Tibial nerve (tissue), 4 donors: ENCODE measurements at places on chromosomes 4 and X. TPM values are rescaled to one million over a fixed set of nuclear protein-coding genes. Genes with fewer than 3 reads are reported as not detected.

The ARR3 gene
- total RNA-seq, result not detected

The LRCH2 gene
- 5.7 TPM for total RNA-seq

The TMPRSS11B gene
- total RNA-seq, result not detected

The TLR1 gene
- total RNA-seq, result 29.1 TPM

GRCh38 chr4:40788331-40788730 is 38.6 kb downstream of the NSUN7 start:
- no peak for DNase-seq

DNA sequence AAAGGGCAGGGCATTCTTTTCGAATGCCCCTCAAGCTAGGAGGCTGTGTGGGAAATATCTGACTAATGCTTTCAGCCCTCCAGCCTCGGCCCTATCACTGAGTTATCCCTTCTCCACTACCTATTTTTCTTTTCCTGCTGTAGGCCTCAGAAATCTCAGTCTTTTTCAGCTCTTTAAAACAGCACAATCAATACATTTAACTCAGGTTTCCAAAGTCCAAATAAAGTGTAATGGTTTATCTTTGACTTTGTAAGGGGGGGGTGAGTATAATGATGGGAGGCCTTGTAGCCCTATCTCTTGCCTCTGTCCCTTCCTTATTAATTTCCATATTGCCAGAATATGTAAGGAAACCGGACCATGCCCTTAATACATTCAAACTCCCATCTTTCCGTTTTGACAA is 1.6 kb upstream of the WNK3 start:
- DNase-seq, result no peak

- DNase-seq, result no peak
Measured at GRCh38 chr4:186633844-186634243, 78.5 kb upstream of the MTNR1A start.

DNA sequence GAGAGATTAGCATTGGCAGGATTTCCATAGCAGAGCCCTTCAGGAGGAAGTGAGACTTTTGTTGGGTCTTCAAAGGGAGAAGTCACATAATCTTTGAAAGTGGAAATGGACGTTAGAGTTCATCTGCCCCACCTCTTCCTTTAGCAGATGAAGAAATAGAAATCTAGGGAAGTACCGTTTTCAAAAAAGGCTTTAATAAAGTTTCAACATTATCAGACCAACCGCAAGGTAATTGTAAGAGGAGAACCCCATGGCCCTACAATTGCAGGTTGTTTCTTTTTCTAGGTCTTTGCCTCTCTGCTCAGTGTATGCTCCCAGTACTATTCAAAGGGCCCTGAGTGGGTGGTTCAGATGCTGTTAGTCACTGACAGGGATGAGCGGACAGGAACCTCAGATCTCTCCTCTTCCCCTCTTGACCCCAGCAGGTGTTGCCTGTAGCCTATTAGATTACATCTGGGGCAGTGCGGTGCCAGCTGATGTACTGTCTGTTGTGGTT is 48.6 kb upstream of the AP1S2 start:
- no peak for DNase-seq

DNA sequence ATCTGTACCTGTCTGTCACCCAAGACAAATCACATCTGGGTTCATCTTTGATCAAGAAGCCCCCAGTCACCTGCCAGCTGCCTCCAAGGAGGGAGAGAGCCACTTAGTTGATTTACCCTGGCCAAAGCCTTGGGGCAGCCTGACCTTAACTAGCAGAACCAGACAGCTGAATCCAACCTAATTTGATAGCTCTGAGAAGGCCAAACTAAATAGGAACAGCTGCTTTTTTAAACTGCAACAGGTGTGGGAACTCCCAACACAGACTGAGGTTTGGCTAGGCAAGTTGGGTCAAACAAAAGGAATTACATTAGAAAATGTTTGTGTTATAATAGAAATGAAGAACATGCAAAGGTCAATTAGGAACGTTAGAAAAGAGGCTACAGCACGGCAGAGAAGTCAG is 375.7 kb downstream of the NLGN4X start:
- no peak for DNase-seq

- DNase-seq, result no peak
Measured at GRCh38 chr4:150540536-150540935, 41.4 kb upstream of the MAB21L2 start.
